ENCODE measurements at places on chromosomes 1 and 21.

DNA sequence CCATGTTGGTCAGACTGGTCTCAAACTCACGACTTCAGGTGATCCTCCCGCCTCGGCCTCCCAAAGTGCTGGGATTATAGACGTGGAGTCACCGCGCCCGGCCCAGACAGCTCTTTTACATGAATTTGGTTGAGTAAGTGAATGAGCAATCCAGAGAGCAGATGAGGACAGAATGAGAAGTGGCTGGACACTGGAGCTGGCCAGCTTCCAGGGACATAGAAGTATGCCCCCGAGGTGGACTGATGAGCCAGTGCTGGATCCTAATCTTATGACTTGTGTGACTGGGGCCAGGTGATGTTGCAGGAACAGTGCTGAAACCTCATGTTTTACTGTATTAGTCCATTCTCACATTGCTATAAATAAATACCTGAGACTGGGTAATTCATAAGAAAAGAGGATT lies 35.9 kb upstream of the KANK4 start:
- DNase-seq: no peak

DNA sequence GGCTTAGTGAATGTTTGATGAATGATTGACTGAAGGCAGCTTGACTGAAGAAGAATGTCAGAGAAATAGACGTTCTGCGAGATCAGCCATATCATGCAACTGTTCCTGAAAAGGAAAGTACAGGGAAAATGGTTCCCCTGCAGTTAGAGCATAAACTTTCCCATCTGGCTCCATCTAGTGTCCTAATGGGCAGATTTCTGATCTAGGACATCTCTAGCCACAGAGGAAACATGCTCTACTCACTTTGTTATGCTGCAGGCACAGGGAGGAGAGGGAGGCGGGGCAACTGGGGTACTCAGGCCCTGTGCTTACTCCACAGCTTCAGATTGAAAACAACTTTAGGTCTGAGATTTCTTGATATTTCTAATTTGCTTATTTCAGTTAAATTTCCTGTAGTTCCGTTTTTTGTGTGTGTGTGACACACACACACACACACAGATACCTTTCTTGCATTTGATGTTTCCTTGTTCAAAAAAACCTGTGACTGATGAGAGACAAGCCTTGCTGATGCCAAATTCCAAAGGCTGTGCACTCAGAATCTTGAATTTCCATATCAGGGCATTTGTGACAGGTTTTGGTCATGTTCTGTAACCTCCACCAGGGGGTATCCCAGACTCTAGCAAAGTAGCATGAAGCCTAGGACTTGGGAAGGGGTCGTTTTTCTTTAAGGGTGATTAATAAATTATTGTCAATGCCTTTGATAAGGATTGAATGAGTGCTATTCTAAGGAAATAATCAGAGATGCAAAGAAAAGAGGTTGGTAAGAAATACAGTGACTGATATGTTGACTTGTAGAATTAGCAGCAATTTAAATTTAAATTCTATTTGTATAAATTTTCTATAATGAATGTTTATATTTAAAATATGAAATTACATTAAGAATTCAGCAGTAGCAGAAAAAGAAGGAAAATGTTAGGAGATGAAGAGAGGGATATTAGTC lies 139.7 kb upstream of the BEND5 start:
- no peak for DNase-seq

- DNase-seq: no peak
Observed at GRCh38 chr1:157286646-157287420, 148.6 kb upstream of the ETV3 start.

DNA sequence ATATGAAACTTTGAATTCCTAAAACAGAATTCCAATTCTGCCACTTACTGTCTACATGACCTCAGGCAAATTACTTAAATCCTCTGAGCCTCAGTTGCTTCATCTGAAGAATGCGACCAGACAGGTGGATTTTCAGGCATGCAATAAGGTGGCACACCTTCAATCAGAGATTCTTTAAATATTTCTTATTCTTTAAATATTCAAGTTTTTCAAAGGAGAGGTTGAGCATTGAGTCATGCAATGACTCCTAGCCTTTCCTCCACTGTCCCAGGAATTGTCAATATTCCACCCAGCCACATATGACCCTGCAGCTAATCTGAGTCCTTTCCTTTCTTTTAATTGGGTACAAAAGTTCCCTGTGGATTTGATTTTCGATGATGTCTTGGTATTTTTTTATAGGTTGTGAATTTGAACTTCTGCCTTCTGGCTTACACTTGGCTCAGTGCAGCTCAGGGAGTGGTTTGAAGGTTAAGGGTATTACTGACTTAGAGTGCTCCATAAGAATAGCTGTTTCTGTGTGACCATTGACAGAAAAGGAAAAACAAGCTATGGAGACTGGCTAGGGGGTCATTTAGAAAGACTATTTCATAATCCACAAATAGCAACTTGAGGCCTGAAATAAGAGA lies 52.2 kb upstream of the PRDX6 start:
- no peak for DNase-seq

DNA sequence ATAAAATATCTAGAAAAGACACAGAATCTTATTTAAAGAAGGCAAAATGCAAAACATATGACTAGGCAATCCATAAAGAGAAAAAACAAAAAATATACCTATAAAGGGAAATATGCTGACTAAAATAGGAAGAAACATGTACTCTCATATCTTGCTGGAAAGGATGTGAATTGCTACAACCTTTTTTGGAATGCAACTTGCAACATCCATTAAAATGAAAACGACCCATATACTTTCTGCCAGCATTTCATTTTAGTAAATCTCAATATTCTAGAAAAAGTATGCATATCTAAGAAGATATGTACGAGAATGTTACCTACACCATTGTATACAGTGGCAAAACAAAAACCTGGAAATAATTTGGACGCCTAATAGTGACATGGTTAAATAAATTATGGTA lies 56.6 kb downstream of the EDEM3 start:
- DNase-seq: no peak

- no peak for DNase-seq
Observed at GRCh38 chr1:201319631-201320030, 36.3 kb downstream of the PKP1 start.

DNA sequence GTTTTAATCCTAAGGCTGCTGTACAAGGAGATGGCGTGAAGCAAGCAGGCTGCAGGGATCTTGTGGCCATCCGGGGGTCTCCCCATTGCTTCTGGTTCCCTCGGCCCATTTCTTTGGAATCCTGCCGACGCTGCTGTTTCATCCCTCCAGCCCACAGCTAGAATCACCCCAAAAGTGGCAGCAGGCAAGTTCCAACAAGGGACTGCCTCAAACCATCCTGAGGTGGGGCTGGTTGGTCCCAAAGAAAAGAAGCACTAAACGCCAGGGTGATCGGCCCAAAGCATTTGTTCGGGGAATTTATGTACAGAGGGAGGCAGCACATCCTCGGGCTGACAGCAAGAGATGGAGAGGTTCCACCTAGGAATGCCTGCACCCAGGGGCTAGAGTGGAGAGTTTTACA lies 4.5 kb upstream of the MIB2 start:
- no peak for DNase-seq

DNA sequence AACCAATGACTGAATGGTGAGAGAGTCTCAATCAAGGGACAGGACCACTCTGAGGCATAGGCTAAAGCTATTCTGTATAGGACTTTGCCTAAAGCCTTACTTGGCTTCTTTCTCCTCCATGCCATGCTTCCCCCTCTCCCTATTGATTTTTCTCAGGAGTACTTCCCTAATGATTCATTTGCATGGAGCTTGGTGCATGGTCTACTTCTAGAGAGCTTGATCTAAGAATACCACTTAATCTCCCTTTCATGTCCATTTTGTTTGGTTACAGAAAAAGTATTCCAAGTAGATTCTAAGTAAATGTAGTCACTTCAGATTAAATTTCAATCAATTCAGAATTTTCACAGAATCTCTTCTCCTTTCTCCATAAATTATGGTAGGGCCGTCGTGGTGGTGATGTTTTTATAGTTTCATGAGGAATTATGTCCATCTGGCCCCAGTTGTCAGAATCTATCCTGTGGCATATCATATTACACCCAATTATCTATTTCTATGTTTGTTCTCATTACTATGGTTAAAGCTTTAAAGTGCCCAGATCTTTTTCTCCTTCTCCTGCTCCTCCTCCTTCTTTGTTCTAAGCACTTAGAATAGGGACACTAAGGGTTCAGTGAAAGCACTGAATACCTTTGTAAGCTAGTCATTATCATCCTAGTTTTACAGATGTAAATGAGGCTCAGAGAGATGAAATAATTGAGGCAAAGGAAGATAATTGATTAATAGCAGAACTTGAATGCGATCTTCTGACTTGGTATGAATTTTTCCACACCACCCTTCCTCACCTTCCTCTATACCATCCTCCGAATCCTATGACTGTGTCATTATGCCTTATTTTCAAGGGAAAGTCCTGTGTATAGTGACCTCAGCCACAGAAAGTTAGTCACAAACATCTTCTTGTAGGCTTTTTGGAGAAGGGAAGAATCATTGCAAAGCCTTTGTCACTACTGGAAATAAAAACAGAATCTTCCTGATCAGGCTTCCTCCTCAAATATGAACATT lies 85.6 kb upstream of the ZRANB2 start:
- DNase-seq: no peak

DNA sequence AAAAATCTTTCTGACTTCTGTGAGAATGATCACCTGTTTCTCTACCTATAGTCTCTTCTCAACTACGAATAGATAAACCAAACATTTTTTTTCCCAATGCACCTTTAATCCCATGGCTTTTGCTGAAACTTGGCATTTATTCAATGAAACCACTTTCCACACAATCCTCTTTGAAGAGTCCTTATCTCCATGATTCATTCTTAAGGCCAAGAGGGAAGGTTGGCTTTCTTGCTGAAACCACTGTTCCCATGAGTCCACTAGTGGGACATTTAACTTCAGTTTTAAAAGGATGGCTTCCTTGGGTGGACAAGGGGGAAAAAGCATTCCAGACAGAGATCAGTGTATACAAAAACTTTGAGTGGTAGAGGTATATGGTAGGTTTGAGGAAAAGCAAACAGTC lies 73.6 kb downstream of the CRB1 start:
- DNase-seq: no peak

DNA sequence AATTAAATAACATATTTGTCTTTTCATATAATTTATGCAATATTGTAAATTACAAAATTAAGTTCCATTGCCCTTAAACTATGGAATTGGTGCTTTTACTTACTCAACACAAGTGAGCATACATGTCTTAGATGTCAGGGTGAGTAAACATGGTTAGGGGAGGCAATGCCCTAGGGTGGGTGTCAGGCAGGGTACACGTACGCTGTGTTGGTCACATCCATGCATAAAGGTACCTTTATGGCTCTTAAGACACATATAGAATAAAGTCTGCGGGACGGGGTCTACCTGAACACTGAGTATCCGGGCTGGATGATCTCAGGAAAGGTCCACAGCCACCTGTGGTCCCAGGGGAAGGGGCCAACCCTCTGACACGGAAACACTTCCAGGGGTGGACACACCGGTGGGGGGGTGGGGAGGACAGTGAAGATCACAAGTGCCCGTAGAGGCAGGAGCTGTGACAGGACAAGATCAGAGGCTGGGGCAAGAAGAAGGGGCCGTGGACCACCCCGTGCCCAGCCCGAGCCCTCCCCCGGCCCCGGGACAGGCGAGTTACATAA lies 720 bp downstream of the LIN9 start:
- DNase-seq: peak; percentile 6

- DNase-seq: no peak
Observed at GRCh38 chr1:182698971-182699370, 14.6 kb upstream of the RGS8 start.

DNA sequence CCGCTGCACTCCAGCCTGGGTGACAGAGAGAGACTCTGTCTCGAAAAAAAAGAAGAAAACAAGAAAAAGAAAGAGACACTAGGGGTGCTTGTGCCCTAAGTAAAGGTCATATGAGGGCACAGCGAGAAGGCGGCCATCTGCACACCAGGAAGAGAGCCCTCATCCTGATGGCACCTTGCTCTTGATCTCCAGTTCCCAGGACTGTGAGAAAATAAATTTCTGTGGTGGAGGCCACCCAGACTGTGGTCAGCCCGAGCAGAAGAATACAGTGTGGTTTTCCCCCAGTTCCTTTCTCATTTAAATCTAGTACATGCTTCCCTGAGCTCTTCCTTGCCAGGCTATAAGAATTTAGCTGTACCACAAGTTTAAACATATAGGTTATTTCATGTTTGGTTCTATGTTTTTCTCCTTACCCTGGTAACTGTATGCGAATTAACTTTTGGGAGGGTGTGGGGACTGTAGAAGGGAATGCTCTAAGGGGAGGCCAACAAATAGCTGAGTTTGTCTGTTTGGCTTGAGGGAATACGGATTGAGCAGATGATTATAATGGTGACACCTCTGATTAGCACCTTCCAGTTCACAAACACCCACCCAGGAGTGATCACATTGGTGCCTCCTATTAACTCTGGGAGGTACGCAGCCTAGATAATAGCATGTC lies 119.6 kb upstream of the ERRFI1 start:
- DNase-seq: no peak

DNA sequence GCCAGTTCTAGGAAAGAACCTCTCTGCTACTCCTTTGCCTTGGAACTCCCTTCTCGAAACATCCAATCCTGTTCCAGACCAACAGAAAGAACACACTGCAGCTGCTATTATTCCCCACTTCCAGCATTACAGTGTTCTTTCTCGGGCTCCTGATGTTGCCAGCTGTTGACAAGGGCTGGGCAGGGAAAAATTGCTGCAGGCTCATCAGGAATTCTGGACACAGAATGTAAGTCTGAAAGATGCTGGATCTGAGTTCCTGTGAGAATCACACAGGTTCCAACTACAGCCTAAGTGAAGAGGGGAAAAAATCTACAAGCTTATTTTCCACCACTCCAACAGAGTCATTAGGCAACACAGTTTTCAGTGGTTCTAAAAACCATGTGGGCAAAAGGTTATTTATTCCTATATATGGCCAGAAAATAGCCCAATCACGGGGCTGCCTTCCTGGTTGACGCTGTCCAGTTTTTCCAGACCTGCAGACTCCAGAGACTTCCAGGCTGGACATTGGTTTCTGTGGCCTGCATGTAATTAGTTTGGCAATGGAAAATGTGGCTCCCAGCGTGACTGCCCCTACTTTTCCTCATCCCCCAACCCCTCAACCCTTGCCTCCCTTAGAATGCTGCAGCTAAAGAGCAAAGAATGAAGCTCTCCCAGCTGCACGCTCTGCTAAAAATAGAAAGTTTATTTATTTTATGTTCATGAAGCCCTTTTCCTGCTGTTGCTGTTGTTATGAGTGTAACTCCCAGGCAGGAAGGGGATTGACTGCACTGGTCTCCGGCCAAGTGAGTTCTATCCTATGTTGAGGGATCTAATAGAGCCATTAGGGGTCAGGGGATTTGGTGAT lies 8.3 kb upstream of the KIAA0040 start:
- no peak for DNase-seq
